ENCODE measurements at places on chromosomes 12 and 14.

- peak; percentile 54 for DNase-seq
Observed at GRCh38 chr12:124921200-124922031, 7.0 kb upstream of the UBC start.

DNA sequence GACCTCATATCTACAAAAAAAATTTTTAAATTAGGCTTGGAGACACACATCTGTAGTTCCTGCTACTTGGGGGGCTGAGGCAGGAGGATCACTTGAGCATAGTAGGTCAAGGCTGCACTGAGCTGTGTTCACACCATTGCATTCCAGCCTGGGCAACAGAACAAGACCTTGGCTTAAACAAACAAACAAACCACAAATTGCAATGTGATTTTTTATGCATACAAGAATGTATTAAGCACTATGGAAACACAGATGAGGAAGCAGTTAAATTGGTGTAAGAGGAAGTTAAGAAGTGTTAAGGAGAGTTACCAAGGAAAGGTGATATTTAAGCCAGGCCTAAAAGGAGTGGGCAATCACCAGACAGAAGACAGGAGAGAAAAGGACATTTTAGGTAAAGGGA is 83.6 kb upstream of the HECTD1 start:
- DNase-seq = no peak

- DNase-seq = no peak
Observed at GRCh38 chr14:81272317-81272716, 51.6 kb upstream of the GTF2A1 start.

DNA sequence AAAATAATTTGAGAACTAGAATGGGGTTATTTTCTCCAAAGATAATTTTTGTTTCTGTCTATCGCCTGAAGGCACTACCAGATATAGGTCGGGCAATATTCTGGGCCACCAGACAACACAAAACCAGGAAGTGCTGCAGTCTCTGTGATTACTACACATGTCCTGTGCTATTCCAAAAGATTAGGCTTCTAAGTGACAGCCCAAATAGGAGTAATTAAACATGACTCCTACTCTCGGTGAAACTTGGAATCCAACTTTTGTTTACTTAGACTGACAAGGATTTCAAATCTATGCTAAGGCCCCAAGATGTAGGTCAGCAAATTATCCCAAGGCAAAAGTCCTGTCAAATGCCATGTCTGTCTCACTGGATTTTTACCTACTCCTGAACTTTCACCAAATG is 157.6 kb upstream of the LRFN5 start:
- no peak for DNase-seq

DNA sequence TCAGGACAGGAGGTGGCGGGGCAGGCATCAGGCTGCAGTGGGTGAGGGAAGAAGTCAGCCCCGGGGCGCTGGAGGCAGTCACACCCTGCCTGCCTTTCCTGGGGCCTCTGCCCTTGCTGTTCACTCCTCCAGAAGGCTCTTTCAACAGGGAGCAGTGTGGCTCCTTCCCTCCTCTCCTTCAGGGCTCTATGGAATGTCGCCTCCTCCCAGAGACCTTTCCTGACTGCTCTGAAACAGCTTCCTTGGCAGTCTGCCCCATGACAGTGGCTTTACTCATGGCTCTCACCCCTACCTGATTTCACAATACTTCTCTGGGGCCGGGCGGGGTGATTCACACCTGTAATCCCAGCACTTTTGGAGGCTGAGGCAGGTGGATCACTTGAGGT is 7.1 kb downstream of the RHOF start:
- DNase-seq = peak; percentile 79

- DNase-seq = no peak
Observed at GRCh38 chr12:25072906-25073650, 121.9 kb downstream of the DNAI7 start.

GRCh38 chr14:105525861-105526775 is at the start of gene TMEM121:
TSS of gene TMEM121 (plus strand) at chr14:105526583. CDS start at chr14:105528835, 2,252 bp downstream.
- no peak for DNase-seq

GRCh38 chr12:4331221-4331620 is 10.2 kb downstream of the TIGAR start:
- DNase-seq = no peak

GRCh38 chr12:45879363-45879895 is 110.9 kb downstream of the SCAF11 start:
- peak; percentile 34 for DNase-seq

DNA sequence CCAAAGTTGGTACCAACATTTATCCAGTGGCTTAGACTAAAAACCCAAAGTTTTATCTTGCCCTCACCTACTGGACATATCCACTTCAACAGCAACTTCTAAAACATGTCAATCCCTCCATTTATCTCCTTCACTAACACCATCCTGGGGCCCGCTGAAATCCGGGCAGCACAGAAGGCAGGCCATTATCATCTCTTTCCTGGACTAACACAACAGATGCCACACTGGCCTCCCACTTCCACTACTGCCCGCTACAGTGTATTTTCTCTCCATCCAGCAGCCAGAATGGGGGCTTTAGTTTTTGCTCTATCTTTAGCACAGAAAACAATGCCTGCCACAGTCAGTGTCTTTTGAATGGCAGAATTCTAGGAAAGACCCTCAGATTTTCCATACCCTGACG is 15.6 kb downstream of the ZFHX2 start:
- DNase-seq = no peak

DNA sequence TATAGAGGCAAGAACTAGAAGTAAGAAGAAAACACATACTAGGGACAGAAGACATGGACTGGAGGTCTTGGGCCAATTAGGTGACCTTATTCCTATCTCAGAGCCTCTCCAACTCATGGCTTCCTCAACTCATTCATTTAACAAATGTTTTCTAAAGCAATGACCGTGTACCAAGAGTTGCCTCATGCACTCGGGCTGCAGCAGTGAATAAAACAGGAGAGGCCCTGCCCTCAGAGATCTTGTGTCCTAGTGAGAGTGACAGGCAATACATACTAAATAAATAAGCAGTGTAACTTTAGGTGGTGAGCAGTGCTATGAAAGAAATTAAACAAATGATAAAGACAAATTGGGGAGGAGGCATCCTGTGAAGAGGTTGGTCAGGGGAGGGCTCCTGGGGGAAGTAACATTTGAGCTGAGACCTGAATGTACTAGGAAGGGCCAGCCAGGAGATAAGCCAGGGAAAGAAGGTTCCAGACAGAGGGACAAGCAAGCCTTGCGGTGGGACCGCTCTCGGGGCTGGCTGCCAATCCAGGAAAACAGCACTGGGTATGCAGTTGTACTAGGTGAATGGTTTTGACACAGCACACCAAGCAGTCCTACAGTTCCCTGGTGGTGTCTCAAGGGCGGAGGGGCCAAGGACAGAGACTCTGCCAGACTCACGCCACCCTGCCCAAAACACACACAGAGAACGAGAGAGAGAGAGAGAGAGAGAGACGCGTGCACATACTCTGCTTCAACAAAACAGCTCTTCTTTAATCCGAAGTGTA is 1.3 kb downstream of the NINJ2 start:
- DNase-seq = no peak

- no peak for DNase-seq
Observed at GRCh38 chr14:71704210-71704609, 228.0 kb upstream of the RGS6 start.

- no peak for DNase-seq
Observed at GRCh38 chr12:107565551-107565950, 120.0 kb upstream of the PWP1 start.

- DNase-seq = no peak
Observed at GRCh38 chr12:117067638-117068037, 31.6 kb downstream of the TESC start.

DNA sequence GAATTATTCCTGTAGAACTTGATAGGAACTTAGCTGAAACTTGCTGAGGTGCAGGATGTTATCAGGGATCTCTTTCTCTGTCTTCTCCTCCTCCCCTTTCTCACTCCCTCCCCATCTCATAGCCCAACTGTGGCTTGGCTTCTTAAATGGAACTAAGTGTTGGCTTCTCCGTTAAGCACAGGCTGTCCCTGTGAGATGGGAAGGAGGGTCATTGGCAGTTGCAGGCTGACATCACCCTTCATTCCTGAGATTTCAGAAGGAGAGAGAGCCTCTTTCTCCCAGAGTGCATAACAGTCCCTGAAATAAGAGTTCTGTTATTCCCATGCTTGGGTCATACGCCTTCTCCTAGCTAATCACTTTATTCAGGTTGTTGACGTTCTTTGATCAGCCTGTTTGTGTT is 162.0 kb downstream of the UNC79 start:
- no peak for DNase-seq

DNA sequence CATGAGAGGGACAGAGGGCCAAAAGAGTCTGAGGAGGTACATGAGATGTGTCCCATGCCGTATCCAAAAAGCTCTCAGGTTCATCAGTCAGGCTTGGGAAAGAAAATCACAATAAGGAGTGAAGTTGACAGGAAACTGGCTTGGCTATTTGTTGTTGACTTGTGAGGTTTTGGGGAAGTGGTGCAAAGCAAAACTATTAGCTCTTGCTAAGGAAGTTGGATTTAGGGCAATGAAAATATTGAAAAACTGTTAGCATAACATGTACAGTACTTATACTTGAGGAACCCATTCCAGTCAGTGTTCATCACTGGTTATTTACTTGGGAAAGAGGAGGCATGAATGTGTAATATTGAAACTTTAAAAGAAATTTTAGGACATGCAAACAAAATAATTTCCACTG is 145.9 kb downstream of the DUSP6 start:
- DNase-seq = no peak

DNA sequence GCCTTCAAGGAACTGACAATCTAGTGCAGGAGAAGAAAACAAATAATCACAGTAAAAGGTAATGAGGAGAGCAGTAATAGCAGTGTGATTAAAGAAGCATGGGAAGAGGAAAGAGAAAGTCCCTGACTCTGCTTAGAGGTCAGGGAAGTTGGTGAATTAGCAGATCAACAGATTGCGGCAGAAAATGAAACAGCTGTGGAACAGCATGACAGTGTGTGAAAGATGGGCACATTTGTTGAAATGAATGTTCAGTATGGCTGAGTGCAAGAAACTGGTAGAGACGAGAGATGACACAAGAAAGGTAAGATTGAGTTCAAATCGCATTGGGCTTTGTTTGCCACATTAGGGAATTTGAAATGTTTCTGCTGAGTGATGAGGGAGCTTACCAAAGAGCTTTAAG is 63.7 kb upstream of the RASSF8 start:
- no peak for DNase-seq

- DNase-seq = no peak
Observed at GRCh38 chr12:94670898-94671297, 20.5 kb upstream of the TMCC3 start.

DNA sequence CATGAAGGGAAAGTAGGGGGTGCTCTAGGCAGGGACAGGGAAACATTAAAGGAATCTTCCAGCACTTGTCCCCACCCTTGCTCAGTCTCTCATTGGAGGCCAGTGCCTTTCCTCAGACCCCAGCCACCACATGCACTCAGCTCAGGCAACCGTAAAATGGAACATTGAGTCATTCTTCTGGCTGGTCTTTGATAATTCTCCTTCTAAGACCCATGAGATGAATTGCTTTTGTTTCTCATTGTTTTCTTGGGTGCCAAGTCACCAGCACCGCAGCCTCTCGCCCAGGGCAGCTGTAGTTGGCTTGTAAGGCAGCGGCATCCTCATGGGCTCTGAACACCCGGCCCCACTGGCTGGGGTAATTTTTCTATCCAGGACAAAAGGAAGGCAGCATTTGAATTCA is 108.2 kb downstream of the PHETA1 start:
- no peak for DNase-seq

DNA sequence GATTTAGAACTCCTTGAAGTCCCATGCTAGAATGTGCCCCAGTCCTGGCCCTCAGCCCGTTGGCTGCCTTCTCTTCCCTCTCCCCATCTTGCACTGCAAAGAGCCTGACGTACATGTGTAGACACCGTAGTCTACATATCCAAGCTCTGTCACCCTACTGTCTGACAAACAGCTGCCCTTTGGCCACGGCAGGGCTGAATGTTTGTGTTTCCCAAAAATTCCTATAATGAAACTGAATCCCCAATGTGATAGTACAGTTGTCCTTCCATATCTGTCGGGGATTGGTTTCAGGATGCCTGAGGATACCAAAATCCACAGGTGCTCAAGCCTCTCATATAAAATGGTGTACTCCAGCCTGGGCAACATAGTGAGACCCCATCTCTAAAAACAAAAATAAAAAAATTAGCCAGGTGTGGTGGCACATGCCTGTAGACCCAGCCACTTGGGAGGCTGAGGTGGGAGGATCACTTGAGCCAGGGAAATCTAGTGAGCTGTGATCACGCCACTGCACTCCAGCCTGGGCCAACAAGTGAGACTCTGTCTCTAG is 12.3 kb upstream of the TFCP2 start:
- DNase-seq = no peak

DNA sequence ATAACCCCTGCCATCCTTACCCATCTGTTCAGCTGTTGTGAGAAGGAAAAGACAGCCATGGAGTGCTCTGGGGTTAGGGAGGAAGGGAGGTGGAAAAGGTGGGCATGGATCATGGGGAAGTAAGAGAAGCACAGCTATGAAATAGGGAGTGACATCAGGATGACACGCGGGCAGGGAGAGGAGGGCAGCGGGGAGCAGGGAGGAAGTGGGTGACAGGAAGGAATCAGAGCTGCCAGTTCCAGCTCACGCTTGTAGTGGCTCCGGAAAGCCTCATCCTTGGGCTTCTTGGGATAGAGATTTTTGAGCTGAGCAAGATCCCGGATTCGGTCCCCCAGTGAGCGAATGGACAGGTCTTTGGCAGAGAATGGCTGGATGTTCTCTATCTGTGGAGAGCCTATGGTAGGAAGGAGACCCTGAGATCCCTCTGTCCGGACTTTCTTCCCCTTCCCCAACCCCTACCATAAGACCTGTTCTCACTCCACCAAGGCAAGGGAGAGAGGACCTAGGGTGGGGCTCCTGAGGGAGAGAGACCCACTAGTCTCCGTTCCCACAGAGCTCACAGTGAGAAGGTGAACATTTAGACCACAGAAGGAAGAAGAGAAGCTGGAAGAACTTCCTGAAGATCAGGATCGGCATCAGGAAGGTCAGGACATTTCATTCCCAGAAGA is 10.3 kb downstream of the NAB2 start:
- DNase-seq = no peak

GRCh38 chr12:116459011-116459875 is 99.9 kb upstream of the MAP1LC3B2 start:
- DNase-seq = no peak

GRCh38 chr14:67694791-67695393 is 672 bp downstream of the RDH11 start:
- peak; percentile 51 for DNase-seq

DNA sequence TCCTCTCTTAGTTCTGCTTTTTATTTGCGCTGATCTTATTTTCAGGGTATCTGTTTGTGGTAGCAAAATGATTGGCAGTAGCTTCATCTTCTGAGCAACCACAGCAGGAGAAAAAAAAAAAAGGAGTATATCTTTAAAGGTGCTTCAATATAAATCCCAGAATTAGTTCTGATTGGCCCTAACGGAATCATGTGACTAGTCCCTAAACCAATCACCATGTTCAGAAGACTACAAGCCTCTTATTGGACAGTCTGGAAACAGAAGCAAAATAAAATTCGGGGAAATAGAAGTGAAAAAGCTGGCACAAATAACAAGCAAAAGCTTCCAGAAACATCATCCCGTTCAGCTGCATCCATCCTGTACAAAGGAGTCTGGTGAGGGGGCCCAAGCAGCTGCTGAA is 49.9 kb upstream of the PTPRO start:
- no peak for DNase-seq

Data from T-helper 2 cell (primary cell).